ENCODE measurements at places on chromosomes 2 and 18. TPM values are rescaled to one million over a fixed set of nuclear protein-coding genes. Genes with fewer than 3 reads are reported as not detected.

Gene DPYSL5
- total RNA-seq = not detected

Gene NEU4
- total RNA-seq = 0.21 TPM

Gene EVA1A
- 22.1 TPM for total RNA-seq

Gene INHBB
- 0.35 TPM for total RNA-seq

- H3K27me3 ChIP-seq = no peaks in the 10 kb centered on the region
- H3K36me3 ChIP-seq = no peaks in the 10 kb centered on the region
- no peaks in the 10 kb centered on the region for H3K4me1 ChIP-seq
- no peak overlapping the region for H3K4me3 ChIP-seq
- DNase-seq = no peak
- H3K27ac ChIP-seq = no peak overlapping the region
These were observed 91.7 kb downstream of the ZCCHC2 start for GRCh38 chr18:62614494-62614893.

DNA sequence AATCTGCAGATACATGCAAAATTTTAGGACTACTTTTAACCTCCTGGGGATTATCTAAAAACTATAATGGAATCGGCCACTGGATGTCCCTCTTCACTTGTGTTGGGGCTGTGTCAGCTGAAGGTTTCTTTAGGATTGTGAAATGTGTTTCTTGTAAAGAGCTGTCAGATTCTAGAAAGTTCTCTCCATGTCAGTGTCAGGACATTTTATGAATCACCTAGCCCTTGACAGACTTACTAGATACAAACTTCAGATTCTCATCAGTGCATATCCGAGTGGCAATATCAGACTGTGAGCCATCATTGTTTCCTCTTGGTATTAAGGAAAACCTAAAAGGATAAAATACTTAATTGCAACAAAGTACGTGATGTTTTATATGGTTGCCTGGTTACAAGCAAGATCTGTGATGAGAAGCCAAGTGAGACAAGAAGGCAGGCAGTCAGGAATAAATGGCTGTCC is 107.3 kb downstream of the CPS1 start:
- no peak overlapping the region for H3K27ac ChIP-seq
- H3K36me3 ChIP-seq = no peaks in the 10 kb centered on the region
- H3K27me3 ChIP-seq = no peaks in the 10 kb centered on the region
- H3K4me1 ChIP-seq = no peaks in the 10 kb centered on the region

GRCh38 chr2:239394978-239395377 is 5.8 kb downstream of the HDAC4 start:
- no peaks in the 10 kb centered on the region for H3K27me3 ChIP-seq
- H3K27ac ChIP-seq = peak overlapping the region; percentile 53
- H3K4me1 ChIP-seq = peaks cover 12% of the 10 kb centered on the region
- H3K36me3 ChIP-seq = no peaks in the 10 kb centered on the region
- no peak overlapping the region for H3K4me3 ChIP-seq

GRCh38 chr2:105836840-105837692 is 92.4 kb downstream of the NCK2 start:
- no peak overlapping the region for H3K27ac ChIP-seq
- no peaks in the 10 kb centered on the region for H3K27me3 ChIP-seq
- H3K4me1 ChIP-seq = no peaks in the 10 kb centered on the region
- no peak overlapping the region for H3K4me3 ChIP-seq

DNA sequence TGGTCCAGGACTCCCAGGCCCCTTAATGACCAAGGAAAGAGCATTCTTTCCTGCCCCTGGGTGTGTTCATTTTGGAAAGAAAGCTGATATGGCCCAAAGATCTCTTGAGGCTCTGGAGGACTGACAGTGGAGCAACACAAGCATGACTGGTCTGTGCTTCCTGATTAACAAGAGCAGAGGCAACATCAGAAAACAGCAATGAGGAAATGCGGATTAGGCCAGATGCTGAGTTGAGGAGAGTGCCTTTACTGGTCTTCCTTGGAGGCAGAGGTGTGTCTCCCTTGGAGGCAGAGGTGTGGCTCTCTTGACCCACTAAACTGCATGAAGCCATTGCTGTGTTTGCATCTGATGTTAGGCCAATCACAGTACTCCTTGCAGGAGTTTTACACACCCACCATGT is 19.9 kb downstream of the IL36B start:
- no peaks in the 10 kb centered on the region for H3K36me3 ChIP-seq
- H3K27ac ChIP-seq = no peak overlapping the region
- DNase-seq = no peak
- H3K4me3 ChIP-seq = no peak overlapping the region
- no peaks in the 10 kb centered on the region for H3K4me1 ChIP-seq

GRCh38 chr2:56266761-56267414 is 83.1 kb downstream of the CCDC85A start:
- H3K4me3 ChIP-seq = no peak overlapping the region
- H3K27ac ChIP-seq = no peak overlapping the region
- H3K36me3 ChIP-seq = no peaks in the 10 kb centered on the region

- no peaks in the 10 kb centered on the region for H3K4me1 ChIP-seq
- no peak overlapping the region for H3K27ac ChIP-seq
- H3K27me3 ChIP-seq = no peaks in the 10 kb centered on the region
- H3K36me3 ChIP-seq = no peaks in the 10 kb centered on the region
These were observed 7.5 kb upstream of the SCLY start for GRCh38 chr2:238053191-238053776.

DNA sequence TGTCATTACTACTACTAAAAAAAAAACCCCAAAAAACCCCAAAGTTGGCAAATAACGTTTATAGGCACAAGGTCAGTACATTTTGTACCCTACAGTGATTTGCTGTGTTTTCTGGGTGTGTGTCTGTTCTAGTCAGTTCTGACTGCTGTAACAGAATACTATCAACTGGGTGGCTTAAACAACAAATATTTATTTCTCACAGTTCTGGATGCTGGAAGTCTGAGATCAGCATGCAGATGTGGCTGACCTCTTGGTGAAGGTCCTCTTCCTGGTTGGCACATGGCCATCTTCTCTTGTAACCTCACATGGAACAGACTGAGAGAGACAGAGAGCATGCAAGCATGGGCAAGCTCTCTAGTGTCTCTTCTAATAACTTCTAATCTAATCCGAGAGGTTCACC is 103.1 kb downstream of the CERS6 start:
- no peak overlapping the region for H3K4me3 ChIP-seq
- H3K27me3 ChIP-seq = no peaks in the 10 kb centered on the region

DNA sequence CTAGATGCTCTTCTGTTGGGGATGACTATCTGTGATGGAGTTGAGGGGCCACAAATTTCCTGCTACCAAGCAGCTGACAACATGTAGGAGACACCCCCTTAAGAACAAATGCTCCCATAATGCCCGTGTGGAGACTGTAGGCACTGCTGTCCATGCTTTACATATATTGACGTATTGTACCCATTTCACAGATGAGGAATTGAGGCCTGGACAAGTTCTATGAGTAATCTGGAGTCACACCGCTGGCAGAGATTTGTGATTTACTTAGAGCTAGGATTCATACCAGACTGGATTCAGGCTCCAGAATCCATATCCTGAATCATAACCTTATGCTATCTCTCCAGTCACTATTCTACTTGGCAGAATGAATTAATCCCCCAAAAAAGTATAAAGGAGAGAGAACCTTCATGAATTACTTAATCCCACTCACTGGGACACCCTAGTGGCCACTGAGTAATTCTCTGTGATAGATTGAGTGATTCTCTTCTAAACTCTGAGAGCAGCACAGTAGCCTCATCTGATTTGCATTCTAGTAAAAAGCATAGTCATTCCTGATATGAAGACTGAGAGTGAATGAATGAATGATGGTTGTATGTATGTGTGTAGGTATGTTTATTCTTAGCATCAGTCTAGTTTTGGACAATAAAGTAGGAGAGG is 460.7 kb upstream of the MEIS1 start:
- no peak overlapping the region for H3K4me3 ChIP-seq
- H3K36me3 ChIP-seq = no peaks in the 10 kb centered on the region
- no peak overlapping the region for H3K27ac ChIP-seq
- H3K4me1 ChIP-seq = no peaks in the 10 kb centered on the region
- no peak for DNase-seq

- H3K27ac ChIP-seq = no peak overlapping the region
- no peak for DNase-seq
- no peaks in the 10 kb centered on the region for H3K36me3 ChIP-seq
These were observed 69.1 kb upstream of the NFATC1 start for GRCh38 chr18:79326413-79327198.

GRCh38 chr2:98436734-98437133 is 7.9 kb upstream of the INPP4A start:
- no peaks in the 10 kb centered on the region for H3K27me3 ChIP-seq
- H3K36me3 ChIP-seq = no peaks in the 10 kb centered on the region
- H3K4me1 ChIP-seq = no peaks in the 10 kb centered on the region
- no peak for DNase-seq

- peaks cover 4% of the 10 kb centered on the region for H3K4me1 ChIP-seq
- no peaks in the 10 kb centered on the region for H3K36me3 ChIP-seq
- H3K27me3 ChIP-seq = no peaks in the 10 kb centered on the region
- H3K27ac ChIP-seq = no peak overlapping the region
These were observed 2.7 kb downstream of the FAM228B start for GRCh38 chr2:24125956-24126355.

GRCh38 chr2:149068996-149069888 is 30.7 kb downstream of the LYPD6B start:
- H3K27ac ChIP-seq = no peak overlapping the region
- H3K4me1 ChIP-seq = no peaks in the 10 kb centered on the region
- no peak for DNase-seq
- H3K4me3 ChIP-seq = no peak overlapping the region
- no peaks in the 10 kb centered on the region for H3K36me3 ChIP-seq
- no peaks in the 10 kb centered on the region for H3K27me3 ChIP-seq
